Inflammatory macrophage treated with lipopolysaccharide for 4 hours (primary cell): ENCODE measurements at places on chromosomes 5 and 9.

DNA sequence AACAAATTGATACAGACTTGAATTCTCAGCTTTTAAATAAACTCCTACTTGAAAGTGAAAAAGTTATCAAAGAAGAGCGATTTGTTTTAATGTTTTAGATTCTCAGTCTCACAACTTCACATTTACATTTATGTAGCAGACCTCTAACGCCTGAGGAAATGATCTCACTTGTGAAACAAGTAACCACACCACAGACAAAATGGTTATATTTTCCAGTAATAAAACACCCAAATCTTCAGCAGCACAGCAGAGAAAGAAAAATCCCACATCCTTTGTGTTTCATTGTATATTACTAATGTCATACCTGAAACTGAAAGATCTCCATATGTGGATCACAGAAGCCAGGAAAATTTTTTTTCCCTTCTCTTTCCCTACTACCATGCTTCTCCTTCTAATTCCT lies 29.8 kb upstream of the GZMA start:
- no peak for DNase-seq

GRCh38 chr5:71974165-71974564 lies 133.1 kb upstream of the MAP1B start:
- no peak for DNase-seq

- DNase-seq, result peak; percentile 15
These were observed 647 bp downstream of the SMARCA2 start for GRCh38 chr9:2015581-2016407.

- DNase-seq, result no peak
These were observed 148.3 kb upstream of the RUSC2 start for GRCh38 chr9:35341585-35341984.

DNA sequence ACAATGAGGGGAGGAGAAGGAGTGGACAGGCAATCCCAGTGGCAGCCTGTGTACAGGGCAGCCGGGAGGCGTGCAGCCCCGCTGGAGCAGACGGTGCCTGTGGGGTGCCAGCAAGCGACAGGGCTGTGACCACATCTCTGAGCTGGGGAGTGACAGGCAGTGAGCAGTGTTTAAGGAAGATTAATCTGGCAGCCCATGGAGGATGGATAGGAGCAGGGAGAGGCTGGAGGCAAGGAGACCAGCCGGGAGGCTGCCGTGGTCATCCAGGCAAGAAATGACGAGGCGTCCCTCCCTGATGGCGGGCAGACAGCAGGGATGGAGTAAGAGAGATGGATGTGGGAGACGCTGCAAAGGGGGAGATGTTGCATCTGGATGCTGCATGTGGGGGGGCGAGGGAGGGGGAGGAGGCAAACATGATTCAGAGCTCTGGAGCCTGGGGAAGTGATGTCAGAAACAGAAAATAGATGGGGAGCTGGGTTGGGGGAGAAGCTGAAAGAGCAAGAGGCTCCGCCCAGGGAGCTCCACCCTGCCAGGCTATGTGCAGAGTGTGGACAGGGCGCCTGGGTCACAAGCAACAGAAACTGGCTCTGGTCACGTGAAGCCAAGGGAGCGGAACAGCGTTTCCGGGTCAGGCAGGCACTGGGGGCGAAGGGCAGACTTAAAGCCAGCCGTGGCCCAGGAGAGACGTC lies 12.6 kb downstream of the UNC5A start:
- no peak for DNase-seq

DNA sequence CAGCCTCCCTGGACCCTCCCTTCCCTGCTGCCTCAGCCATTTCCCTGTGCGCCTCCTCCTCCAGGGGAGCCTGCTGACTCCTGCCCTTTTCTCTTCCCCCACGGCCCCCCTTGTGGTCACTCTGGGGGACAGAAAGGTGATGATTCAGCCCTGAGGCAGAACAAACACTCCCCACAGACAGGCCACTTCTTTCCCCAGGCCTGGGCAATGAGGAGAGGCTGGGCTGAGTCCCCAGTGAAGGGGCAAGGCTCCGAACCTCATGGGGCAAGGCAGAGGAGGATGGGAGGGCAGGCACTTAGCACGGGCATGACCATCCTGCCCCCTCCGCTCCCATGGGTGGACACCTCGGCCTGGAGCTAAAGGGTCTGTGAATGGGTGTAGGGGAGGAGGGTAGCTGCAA lies 21.0 kb downstream of the CSF1R start:
- DNase-seq, result peak; percentile 43

DNA sequence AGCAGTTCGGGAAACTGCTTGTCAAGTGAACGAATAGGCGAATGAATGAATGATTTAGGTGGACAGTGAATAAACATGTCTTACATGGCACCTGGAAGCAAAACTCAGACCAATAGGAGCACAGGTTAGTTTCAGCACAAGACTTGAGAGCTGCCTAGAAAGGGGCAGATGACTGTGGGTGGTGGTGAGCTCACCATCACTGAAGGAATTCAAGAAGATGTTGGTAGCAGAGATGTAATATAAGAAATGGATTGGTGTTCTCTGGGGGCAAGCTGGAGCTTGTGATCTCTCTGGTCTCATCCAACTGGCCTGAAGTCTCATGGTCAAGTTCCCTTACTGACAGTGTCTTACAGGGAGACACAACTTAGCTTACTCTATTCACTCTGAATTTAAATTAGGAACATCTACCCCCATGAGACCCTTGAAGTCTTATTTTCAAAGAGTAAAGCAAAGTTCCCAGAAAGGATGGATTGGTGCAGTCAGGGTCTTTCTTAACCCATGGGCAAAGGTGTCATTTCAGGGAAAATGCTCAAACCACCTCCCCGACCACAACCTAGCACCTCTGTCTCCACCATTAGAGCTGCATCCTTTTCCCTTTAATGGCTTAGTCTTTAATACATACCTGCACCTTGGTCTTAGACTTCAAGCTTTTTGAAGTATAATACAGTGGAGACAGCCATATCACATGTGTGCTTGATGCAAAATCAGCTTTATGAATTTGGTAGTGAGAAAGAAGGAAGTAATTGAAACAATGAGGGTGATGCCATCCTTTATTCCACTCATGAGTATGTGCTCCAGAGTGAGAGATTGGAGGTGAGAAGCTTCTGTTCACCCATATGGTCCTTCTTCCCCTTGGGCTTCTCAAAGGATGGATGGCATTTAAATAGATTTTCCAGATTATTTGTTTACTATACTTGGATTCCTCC lies 5.1 kb downstream of the LCP2 start:
- no peak for DNase-seq
